Heart left ventricle (tissue), 16 donors: ENCODE measurements at places on chromosomes 3 and 15.

DNA sequence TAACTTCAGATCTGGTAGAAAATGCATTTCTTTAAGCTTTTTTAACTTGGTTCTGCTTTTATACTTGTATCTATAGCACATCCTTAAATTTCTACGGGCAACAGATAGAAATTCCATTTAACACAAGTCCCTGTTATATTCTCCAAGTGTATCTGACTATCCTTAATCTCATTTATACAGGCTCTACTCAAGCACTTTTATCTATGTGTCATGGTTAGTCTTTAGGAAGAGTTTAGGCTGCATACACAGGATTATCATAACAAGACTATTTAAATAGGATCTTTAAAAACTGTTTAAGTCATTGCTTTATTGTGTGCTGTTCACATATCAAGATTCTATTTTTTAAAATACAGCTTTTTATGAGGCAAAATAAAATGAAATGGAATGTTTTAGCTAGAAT lies 52.7 kb downstream of the SETD5 start:
- no peaks in the 10 kb centered on the region for H3K27me3 ChIP-seq
- H3K36me3 ChIP-seq = peaks cover 100% of the 10 kb centered on the region
- DNase-seq = no peak

DNA sequence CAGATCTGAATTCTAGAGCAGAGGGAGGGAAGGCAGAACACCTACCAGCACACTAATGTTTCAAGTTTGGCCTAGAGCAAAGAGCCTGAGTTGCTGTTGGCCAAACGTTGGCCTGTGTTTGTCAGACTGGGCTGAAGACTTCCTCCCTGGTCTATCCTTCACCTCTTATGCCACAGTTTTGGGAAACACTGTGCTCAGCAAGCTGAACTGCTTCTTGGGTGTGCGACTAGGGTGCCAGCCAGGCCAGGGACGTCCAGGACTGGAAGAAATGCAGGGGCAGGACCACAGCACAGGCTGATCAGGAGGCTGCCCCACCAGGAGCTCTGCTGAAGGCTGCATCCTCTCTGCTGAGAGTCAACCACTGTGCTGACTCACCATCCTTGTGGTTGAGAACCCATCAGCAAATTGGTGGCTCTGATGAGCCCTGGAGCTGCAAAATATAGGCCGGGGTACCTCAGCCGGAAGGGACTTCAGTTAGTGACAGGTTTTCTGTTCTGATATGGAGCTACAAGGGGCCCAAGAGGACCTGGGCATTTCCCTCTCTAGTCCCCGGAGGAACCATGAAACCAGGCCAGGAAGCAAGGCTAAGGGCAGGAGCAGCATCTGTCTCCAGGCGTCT lies 131.6 kb upstream of the RASGRP1 start:
- H3K4me1 ChIP-seq = no peaks in the 10 kb centered on the region
- DNase-seq = no peak
- H3K27me3 ChIP-seq = no peaks in the 10 kb centered on the region
- no peaks in the 10 kb centered on the region for H3K36me3 ChIP-seq
- no peak overlapping the region for H3K27ac ChIP-seq

GRCh38 chr3:130772129-130772528 lies 25.5 kb upstream of the PIK3R4 start:
- no peak overlapping the region for H3K27ac ChIP-seq
- H3K4me3 ChIP-seq = no peak overlapping the region
- no peaks in the 10 kb centered on the region for H3K4me1 ChIP-seq
- H3K27me3 ChIP-seq = no peaks in the 10 kb centered on the region
- H3K36me3 ChIP-seq = no peaks in the 10 kb centered on the region

DNA sequence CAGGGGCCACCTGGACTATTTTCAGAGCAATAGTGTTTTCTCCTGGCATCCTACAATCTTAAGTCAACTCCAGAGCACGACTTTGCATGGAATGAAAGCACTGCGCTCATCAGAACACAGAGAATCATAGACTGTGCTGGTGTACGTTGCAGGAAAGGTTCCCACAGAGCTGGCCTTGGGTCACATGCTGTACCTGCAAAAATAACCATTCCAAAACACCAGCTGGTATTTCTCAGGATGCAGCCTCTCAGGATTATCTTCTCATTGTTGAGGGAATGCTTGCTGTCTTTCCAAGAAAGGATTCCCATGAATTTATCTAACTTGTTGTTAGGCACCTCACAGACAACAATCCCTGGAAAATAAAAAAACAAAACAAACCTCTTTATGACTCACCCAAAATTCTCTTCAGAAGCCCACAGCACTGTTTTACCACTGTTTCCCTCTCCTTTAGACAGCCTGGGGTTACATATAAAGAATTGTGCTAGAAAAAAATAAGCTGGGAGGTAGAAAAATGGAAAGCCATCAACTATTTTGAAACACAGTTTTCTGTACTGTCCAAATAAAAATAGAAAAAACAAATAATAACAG lies 131.7 kb downstream of the ATP8B4 start:
- no peak for DNase-seq
- peaks cover 19% of the 10 kb centered on the region for H3K4me1 ChIP-seq
- H3K27ac ChIP-seq = peak overlapping the region; percentile 5
- no peak overlapping the region for H3K4me3 ChIP-seq
- no peaks in the 10 kb centered on the region for H3K27me3 ChIP-seq

- H3K27ac ChIP-seq = no peak overlapping the region
- no peaks in the 10 kb centered on the region for H3K4me1 ChIP-seq
- no peaks in the 10 kb centered on the region for H3K36me3 ChIP-seq
- no peak overlapping the region for H3K4me3 ChIP-seq
- no peaks in the 10 kb centered on the region for H3K27me3 ChIP-seq
Measured at GRCh38 chr15:80411788-80412288, 7.7 kb downstream of the ARNT2 start.

DNA sequence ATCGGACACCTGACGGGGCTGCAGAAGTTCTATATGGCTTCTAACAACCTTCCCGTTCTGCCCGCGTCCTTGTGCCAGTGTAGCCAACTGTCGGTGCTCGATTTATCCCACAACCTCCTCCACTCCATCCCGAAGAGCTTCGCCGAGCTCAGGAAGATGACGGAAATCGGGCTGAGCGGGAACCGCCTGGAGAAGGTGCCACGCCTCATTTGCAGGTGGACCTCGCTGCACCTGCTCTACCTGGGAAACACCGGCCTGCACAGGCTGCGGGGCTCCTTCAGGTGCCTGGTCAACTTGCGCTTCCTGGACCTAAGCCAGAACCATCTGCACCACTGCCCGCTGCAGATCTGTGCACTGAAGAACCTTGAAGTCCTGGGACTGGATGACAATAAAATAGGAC lies 9.8 kb upstream of the LRRC34 start:
- no peaks in the 10 kb centered on the region for H3K27me3 ChIP-seq
- H3K4me1 ChIP-seq = no peaks in the 10 kb centered on the region
- no peak overlapping the region for H3K4me3 ChIP-seq

GRCh38 chr15:40245666-40246450 lies 7.0 kb downstream of the PAK6 start:
- no peaks in the 10 kb centered on the region for H3K36me3 ChIP-seq
- H3K4me3 ChIP-seq = no peak overlapping the region
- no peaks in the 10 kb centered on the region for H3K27me3 ChIP-seq
- DNase-seq = no peak
- H3K27ac ChIP-seq = no peak overlapping the region
- H3K4me1 ChIP-seq = no peaks in the 10 kb centered on the region

- H3K27me3 ChIP-seq = no peaks in the 10 kb centered on the region
- no peak overlapping the region for H3K4me3 ChIP-seq
- DNase-seq = no peak
- no peaks in the 10 kb centered on the region for H3K4me1 ChIP-seq
- no peaks in the 10 kb centered on the region for H3K36me3 ChIP-seq
- no peak overlapping the region for H3K27ac ChIP-seq
Measured at GRCh38 chr15:47027322-47027946, 689.9 kb upstream of the SEMA6D start.

DNA sequence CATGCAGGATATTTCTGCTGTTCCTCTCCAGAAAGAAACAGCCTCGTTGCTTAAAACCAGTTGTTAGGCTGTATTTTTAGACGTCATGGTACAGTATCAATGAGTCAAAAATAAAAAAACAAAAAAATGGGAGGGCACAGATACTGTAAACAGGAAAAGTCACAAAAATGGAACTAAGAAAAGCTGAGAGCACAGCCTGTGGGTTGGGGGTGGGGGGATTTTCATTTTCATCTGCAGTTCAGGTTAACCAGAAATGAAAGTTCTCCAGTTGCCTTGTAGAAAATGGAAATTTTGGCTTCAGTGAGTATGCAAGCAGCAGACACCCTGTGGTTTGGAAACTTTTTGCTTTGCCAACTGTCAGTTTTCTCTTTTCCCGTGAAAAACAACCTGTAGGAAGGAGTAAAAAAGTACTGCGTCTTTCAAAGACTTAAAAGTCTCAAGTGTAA lies 59.0 kb downstream of the FRMD4B start:
- H3K4me1 ChIP-seq = no peaks in the 10 kb centered on the region
- H3K4me3 ChIP-seq = peak overlapping the region; percentile 30
- no peak for DNase-seq
- no peaks in the 10 kb centered on the region for H3K36me3 ChIP-seq
- H3K27ac ChIP-seq = peak overlapping the region; percentile 53
- no peaks in the 10 kb centered on the region for H3K27me3 ChIP-seq

GRCh38 chr3:12670365-12671119 lies 6.6 kb upstream of the RAF1 start:
- H3K36me3 ChIP-seq = no peaks in the 10 kb centered on the region
- H3K4me3 ChIP-seq = no peak overlapping the region
- no peak overlapping the region for H3K27ac ChIP-seq
- no peaks in the 10 kb centered on the region for H3K4me1 ChIP-seq
- no peaks in the 10 kb centered on the region for H3K27me3 ChIP-seq

DNA sequence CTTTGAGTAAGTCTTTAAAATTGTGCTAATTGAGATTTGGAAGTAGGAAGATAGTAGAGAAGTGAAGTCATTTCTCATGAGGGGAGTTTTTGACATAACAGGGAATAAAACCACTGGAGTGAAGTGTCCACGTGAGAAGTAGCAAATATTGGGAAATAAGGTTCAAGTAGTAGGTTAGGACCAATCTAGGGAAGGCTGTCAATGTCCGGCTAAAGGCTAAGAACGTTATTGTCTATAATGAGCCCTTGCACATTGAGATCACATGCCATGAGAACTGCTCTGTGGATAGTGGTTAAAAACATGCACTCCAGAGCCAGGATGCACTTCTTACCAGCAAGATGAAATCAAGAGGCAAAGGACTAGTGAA lies 459.9 kb upstream of the TPRG1 start:
- no peaks in the 10 kb centered on the region for H3K36me3 ChIP-seq
- peak overlapping the region; percentile 85 for H3K27ac ChIP-seq
- no peak overlapping the region for H3K4me3 ChIP-seq
- no peaks in the 10 kb centered on the region for H3K4me1 ChIP-seq

DNA sequence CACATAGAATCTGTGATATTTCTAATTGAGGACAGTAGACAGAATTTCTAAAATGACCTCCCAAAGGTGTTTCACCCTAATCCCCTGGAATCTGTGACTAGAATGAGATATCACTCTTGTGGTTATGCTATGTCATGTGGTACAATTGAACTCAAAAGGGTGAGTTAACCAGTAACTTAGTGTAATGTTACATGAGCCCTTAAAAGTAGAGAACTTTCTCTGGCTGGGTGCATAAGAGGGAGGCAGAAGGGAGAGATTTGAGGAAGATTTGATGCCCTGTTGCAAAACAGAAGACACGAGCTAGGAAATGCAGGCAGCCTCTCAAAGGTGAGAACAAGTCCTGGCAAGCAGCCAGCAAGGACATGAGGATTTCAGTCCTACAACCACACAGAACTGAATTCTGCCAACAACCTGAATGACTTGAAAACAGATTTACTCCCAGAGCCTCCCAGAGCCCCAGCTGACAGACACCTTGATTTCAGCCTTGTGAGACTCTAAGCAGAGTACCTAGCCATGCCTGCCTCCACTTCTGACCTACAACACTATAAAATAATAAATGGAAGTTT lies 160.3 kb downstream of the MTHFS start:
- no peak overlapping the region for H3K4me3 ChIP-seq
- H3K36me3 ChIP-seq = no peaks in the 10 kb centered on the region
- no peak for DNase-seq

GRCh38 chr15:64717735-64718495 lies 57.5 kb downstream of the RBPMS2 start:
- peak overlapping the region; percentile 47 for H3K4me3 ChIP-seq
- peaks cover 21% of the 10 kb centered on the region for H3K4me1 ChIP-seq
